H9 (cell line): ENCODE measurements at places on chromosomes 4 and X. TPM values are rescaled to one million over a fixed set of nuclear protein-coding genes. Genes with fewer than 3 reads are reported as not detected.

DNA sequence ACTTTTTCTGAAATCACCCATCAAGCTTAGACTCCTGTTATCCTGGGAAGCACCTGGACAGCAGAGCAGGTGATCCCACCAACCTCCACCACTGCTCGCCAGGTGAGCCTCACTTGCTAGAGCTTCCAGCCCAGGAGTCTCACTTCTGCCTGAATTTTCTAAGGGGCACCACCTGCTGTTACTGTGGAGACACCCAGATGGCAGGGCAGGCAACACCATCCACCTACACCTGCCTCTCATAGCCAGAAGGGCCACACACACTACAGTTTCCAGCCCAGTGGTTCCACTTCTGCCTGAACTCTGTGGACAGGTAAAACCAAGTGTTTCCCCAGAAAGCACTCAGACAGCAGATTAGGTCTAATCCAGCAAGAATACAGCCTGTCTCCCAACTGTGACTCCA is 262.0 kb downstream of the ARAP2 start:
- no peak for DNase-seq

- DNase-seq = no peak
Measured at GRCh38 chr4:107823870-107824349, 822 bp upstream of the SGMS2 start.

DNA sequence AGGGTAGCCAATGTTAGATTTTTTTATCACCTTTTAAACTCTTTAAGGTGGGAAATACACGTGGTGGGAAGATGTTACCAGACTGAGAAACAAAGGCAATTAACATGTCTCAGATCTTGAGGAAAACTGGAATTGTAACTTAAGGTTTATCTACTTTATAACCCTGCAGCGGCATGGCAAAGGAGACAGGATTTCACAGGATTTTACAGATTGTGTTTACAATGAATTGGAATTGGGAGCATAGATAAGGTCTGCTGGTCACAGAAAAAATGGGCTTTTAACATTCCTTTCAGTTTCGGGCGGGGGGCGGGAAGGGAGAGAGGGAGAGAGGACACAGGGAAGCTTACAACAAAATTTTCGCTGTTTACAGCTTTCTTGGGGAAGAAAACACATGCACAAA is 467.5 kb upstream of the CT83 start:
- DNase-seq = no peak

DNA sequence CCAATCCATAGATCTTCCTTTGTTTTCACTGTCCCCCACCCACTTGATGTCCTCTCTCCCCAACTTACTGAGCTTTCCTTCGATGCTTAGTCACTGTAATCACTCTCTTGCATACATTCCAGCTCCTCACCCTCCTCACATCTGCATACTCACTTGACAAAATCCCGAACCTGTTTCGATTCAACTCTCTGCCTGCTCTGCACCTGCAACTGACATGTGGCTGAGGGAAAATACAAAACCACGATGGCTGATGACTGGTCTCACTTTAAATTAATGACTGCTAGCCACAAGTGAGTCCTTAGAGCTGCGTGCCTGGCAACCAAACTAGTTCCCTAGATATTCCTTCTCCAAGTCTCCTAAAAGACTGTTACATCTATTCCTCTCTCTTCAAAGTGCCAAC is 70.4 kb upstream of the FHL1 start:
- no peak for DNase-seq

DNA sequence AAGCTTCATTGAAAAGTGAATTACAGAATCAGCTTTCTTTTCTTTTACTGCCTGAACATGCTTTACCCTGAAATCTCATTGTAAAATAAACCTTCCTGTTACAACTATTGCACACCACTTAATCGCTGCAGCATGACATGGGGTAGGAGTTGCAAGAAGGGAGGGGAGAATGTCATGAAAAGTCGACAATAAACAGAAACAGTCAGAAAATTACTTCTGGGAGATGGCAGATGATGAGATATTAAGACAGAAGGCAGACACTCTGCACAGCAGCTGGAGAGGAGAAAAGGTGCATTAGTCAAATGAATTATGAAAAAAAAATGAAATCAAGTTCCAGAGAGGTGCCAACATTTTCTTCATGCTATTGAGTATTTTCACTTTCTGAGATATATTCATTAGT is 287.7 kb downstream of the PCDH7 start:
- no peak for DNase-seq

DNA sequence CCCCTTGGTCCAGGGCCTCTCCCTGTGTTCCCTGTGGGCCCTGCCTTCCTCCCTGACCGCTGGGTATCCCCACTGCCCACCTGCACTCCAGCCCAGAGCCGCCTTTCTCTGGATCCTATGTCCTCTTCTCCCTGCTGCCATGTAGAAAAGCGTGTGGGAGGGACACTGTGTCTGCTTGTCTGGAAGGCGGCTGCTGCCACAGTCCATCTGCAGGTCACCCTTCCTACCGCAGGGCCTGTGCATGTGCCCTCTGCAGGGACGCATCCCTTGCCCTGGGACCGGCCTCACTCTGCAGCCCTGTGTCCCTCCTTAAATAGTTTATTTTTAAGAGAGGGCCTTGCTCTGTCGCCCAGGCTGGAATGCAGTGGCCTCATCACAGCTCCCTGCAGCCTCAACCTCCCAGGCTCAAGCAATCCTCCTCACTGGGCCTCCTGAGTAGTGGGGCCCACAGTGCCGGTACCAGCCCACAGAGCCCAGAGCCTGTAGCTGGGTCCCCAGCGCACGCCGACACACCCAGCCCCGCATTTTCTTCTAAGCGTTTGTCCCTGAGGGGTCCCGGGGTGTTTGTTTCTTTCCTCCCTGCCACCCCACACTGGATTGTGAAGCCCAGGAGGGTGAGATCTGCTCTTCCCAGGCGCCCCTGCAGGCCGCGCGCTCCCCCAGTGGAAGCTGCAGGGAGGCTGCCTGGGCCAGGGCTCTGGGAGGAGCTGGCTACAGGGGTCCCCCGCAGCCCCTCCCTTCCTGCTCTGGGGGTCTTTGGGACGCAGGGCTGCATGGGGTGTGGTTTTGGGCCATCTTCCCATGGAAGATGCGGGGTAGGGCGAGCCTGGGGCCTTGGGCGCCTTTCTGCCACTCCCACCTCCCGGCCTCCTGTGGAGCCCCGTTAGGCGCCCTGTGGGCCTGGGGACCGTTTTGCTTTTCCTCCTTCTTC is 12.8 kb upstream of the NAT8L start:
- peak; percentile 32 for DNase-seq

GRCh38 chr4:73725985-73726384 is 14.4 kb upstream of the CXCL8 start:
- no peak for DNase-seq

DNA sequence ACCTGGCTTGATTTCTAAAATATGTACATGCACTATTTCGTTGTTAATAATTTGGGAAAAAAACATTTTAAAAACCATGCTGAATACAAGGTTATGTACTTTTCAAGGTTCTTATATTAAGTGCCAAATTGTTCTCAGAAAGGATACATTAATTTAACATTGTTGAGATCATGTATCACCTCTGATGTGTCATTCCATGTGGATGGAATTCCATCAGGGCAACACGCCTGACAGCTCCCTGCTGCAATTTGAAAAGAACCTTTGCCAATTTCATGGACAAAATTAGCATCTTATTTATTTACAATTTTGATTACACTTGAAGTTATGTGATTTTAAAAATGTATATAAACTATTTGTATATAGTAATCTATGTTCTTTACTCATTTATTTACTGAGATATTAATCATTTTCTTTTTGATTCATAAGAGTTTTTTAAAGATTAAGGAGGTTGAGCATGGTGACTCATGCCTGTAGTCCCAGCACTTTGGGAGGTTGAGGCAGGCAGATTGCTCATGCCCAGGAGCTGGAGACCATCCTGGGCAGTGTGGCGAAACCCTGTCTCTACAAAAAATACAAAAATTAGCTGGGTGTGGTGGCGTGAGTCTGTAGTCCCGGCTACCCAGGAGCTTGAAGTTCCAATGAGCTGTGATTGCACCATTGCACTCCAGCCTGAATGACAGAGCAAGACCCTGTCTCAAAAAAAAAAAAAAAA is 142.8 kb downstream of the ENPP6 start:
- DNase-seq = no peak

GRCh38 chr4:147847751-147848590 is 116.1 kb downstream of the ARHGAP10 start:
- DNase-seq = no peak

DNA sequence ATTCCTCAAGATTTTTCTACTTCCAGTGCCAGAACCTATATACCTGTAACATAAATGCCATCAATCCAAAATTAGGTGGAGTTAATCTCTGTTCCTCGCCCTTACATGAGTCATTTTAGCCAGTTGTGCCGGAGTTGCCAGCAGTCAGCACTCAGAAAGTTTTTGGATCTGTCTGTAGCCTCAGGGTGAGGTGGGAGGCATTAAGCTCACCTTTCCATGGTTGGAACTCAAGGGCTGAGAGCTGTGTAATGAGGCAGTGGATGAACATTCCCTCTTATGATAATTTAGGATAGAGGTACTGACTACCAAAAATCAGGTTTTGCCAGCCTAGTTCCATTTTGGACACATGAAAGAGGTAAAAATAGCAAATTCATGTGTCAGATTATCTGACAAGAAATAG is 1553.1 kb upstream of the ADGRL3 start:
- no peak for DNase-seq

- no peak for DNase-seq
Measured at GRCh38 chr4:1329408-1330371, 17.3 kb upstream of the UVSSA start.

DNA sequence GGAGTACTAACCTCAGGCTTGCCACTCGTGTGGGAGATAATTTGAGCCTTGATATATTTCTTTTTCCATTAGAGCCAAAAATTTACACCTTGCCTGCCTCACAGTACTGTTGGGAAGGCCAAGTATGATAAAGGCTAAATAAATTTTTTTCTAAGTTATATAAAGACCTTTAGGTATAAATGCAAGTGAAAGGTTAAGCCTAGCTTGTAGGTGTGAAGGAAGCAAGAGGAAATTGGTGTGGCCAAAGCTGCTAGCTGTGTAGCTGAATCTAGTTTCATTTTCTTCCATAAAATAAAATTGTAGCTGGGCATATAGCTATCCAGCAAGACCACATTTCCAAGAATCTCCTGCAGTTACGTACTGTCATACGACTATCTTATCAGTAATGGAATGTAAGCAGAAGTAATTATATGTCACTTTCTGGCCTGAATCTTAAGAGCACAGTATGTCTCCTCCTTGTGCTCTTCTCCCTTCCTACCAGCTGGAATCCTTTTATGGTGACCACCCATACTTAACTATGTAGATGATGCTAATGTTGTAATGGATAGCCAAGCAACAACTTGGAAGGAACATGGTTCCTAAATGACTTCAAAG is 14.3 kb upstream of the GABRE start:
- no peak for DNase-seq

GRCh38 chr4:81460191-81460701 is 11.5 kb downstream of the RASGEF1B start:
- DNase-seq = no peak

- DNase-seq = no peak
Measured at GRCh38 chrX:21691512-21692018, 33.4 kb upstream of the KLHL34 start.

Gene CPZ
- total RNA-seq = 36.4 and 37.3 TPM in 2 replicates

Gene CT45A5
- not detected in 2 replicates for total RNA-seq

Gene QRFPR
- 0.48 and 0.63 TPM in 2 replicates for total RNA-seq

Gene PDCL2
- not detected in 2 replicates for total RNA-seq

Gene EFHC2
- total RNA-seq = 0.68 and 1.1 TPM in 2 replicates
